Putamen (tissue), 1 donor: ENCODE measurements at places on chromosomes 7 and 10.

- no peak for DNase-seq
These were observed 106.4 kb downstream of the BMPER start for GRCh38 chr7:34011696-34012095.

GRCh38 chr10:104614245-104614831 lies 26.8 kb upstream of the SORCS3 start:
- no peak for DNase-seq

DNA sequence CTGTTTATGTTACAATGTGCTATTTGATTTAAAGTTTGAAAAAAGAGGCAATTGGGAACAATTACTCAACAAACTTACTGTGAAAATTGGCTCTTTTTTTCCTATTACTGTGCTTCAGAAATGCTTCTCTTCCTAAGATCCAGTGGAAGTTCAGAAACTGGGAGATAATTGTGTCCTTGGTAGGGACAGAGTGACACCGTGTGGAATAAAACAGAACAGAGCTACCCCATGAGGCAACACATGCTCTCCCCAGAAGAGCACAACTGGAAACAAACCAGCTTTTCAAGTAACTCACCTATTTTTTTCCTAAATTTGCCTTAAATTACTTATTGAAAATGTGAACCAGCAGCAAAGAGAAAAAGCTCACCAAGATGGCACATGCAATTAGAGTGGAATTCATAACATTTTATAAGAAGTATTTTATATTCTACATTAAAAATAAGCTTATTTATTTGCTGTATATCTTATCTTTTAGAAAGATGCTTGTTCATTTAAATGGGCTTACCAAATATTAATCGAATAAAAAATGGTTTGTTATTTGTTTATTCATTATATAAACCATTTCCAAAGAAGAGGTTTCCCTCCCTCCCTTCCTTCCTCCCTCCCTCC lies 346.1 kb upstream of the ANKRD30A start:
- peak; percentile 75 for DNase-seq

- DNase-seq, result no peak
These were observed 132.6 kb downstream of the ST7 start for GRCh38 chr7:117085769-117086463.

- no peak for DNase-seq
These were observed 244.2 kb downstream of the LHFPL3 start for GRCh38 chr7:104572554-104572953.

DNA sequence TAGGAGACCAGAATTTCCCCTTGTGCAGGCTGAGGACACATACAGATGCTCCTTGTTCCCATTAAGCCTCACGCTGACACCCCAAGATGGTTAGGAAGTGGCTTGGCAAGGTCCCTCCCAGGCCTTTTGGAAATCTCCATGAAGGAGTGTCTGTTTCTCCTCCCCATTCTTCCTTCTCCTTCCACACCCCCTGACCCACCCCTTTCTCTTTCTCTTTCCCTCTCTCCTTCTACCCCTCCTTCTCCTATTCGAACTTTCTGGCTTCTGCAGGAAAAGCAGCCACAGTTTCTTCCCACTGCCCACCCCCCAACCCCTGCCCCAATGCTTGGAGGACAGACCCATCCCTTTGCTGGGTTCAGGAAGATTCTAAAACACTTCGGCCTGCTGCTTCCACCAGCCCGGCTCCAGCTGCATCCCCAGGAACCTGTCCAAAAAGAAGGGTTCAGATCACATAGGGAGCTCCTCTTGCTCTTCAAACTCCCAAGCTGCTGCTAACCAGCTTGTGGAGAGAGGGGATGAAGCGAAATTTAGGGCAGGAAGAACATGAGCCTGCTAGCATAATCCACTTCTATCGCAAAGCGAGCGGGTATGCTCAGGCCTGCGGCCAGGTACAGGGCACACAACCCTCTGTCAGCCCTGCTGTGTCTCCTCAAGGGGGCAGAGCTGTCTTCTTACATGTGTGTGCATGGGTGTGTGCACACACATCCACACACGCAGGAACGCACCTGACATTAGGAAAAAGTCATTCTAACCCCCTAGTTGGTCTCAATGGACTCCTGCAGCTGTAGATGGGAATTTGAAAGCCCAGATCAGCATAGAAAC lies 80.4 kb downstream of the PPP1R3C start:
- DNase-seq, result no peak

DNA sequence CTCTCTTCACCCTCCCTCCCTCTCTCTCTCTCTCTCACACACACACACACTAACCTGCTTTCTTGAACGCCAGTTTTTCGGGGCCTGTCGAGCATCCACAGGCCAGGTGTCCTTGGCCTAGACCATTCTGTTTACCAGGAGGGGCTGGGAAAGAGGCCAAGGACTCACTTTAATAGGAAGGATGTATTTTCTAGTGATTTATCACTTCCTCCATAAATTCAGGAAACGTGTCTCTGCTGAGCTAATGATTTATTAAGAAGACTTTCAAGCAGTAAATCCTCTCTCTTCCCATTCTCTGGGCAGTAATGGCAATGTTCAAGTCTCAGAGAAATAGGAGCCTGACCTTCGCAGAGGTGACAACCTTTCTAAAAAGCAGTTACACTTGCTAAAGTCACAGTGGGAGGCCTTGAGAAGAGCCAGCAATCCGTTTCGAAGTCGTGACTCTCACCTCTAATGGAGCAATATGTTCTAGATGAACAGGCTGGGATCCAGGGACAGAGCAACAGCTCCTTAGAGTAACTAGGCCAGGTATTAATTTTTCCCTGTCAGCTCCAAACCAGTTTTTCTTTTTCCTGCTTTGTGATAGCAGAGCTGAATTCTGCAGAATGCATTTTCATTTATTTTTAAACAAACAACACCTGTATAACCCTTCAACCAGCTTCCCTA lies 1357.5 kb upstream of the SORCS1 start:
- DNase-seq, result no peak

DNA sequence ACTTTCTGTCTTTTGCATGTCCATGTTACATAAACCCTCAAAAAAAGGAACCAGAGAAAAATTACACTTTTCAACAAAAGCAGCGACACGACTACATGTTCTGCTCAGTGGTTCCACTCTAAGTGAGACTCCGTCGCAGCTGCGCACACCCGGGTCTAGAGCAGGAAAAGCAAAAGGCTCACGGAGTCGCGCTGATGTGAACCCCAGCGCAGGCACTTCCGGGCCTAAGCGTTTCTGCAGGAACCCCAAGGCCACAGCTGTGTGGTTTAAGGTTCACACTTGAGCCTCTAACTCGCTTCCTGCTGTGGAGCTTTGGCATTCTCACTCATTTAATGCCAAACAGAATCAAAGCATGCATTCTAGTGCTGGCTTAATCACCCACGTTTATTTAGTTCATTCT lies 240.3 kb downstream of the DNAJB6 start:
- DNase-seq, result no peak

DNA sequence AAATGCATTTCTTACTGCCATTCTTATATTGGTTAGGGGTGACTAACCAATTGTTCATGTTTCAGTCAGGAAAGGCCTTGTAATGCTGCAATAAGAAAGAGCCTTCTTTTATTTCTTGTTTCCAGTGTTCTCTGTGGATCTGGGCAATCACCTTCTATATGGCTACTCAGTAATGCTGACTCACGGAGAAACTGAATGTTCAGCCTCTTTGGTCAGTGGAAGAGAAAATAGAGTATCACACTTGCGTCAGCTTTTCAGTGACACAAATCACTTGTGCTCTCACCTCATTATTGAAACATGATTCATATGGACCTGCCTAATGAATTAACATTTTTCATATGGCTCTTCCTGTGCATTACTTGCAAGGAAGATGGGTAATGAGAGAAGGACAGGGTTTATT lies 243.9 kb upstream of the POT1 start:
- no peak for DNase-seq

DNA sequence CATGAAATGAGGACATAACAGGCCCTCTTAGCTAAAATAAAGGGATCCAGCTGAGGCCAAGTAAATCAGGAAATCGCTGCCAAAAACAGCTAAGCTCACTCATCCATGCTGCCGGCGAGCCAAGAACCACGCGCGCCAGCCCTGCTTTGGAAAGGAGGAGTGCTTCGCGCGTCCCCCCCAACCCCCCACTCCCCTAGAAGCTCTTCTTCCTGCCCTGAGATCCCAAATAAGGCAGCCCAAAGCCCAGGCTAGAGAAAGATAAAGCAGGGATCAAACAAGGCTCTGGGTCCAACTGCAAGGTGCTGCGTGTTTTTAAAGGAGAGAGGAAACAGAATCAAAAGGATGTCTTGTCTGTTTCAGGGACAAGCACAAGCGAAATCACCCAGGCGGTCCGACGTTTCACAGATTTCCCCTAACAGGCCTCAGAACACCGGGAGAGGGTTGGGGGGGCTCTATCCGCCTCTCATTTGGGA lies 168.3 kb upstream of the AUTS2 start:
- DNase-seq, result peak; percentile 41

DNA sequence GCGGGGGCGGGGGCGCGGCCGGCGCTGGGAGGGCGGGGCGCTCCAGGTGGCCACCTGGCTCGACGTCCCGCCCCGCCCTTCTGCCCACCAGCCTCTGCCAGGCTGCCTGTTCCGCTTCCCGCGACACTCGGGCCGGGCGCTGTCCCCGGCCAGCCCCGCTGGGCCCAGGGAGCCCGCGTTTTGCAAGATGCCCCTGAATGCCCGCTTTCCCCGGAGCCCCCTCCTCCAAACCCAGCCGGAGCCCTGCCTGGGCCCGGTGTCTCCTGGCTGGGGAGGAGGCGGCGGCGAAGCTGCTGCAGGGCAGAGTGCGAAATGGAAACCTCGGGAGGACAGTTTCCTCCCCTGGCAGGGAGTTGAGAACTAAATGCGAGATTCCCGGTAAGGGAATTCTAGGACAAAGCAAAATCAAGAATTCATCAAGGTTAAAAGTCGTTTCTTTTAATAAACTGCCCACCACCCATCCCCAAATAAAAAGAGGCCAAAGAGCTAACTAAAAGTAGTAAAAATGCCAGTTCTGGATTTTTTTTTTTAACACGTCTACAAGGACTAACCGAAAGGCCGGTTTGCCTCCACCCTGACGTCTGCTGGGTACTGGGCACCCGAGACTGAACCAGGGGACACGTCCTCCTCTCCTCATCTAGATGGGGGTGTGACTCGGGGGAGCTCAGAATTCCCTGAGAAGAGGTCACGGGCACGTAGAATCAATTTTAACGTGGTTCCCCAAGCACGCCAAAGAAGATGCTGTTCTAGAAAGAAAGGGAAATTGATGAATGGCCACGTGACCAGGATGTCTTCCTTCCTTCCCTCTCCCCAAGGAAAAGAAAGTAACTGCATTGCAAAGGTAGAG lies 200.4 kb upstream of the NFE2L3 start:
- DNase-seq, result no peak

- DNase-seq, result no peak
These were observed 18.5 kb downstream of the ANTXRL start for GRCh38 chr10:46305079-46305818.
